ENCODE measurements at places on chromosomes 6 and 20. TPM values are rescaled to one million over a fixed set of nuclear protein-coding genes. Genes with fewer than 3 reads are reported as not detected.
A peak's percentile ranks its signal among the peaks of the same experiment; 100 is the strongest.

Gene UBE2C
- polyA plus RNA-seq, result 36.6 TPM

Gene SLC22A2
- polyA plus RNA-seq, result not detected

Gene CST4
- polyA plus RNA-seq, result not detected

Gene ADGRF4
- polyA plus RNA-seq, result not detected

Gene ASCC3
- polyA plus RNA-seq, result 29.0 TPM

Gene OPRL1
- not detected for polyA plus RNA-seq

Gene FAM83C
- 0.27 TPM for polyA plus RNA-seq

Gene GCM1
- polyA plus RNA-seq, result not detected

Gene SFTA2
- 1.6 TPM for polyA plus RNA-seq

Gene PKIB
- 50.3 TPM for polyA plus RNA-seq

Gene PBOV1
- polyA plus RNA-seq, result not detected

Gene C6orf163
- 2.5 TPM for polyA plus RNA-seq

Gene TMEM200A
- 49.0 TPM for polyA plus RNA-seq

DNA sequence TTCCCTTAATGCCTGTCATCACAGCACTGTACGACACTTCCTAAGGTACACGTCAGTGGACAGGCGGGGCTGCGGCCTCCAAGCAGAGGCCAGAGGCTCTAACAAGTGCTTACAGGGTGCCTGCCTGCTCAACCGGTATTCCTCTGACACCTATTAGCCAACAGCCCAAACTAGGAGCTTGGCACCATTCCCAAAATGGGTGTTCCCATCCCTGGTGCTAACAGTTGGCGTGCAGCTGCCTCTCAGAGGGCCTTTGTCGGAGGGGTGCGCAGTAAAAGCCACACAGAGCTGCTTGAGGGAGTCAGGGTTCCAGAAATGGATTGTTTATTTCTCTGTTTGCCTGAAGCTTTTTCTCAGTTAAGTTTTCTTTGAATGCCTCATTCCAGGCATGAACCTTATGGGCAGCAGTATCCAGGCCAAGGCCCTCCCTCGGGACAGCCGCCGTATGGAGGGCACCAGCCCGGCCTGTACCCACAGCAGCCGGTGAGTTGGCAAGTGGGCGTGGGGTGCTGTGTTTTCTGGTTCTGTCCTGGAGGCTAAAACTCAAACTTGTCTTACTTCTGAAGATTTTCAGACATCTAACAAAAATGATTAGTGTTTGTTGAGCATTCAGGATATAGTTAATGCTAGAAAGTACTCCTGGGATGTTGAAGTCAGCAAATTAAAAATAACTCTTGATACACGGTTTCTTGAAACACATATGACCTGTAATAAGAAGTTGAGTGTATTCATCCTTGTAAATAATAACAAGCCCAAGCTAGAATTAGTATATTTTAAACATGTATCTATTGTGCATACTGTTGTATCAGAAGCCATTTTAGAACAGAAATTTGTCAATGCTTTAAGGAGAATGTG lies 124.7 kb downstream of the TMEM242 start:
- no peak overlapping the region for H3K4me3 ChIP-seq
- peak overlapping the region; percentile 81 for H3K27ac ChIP-seq
- H3K4me1 ChIP-seq, result no peaks in the 10 kb centered on the region

GRCh38 chr6:38015341-38015740 lies 195.8 kb downstream of the ZFAND3 start:
- no peak overlapping the region for H3K4me3 ChIP-seq
- no peak for DNase-seq
- peaks cover 2% of the 10 kb centered on the region for H3K4me1 ChIP-seq
- H3K36me3 ChIP-seq, result no peaks in the 10 kb centered on the region
- H3K27me3 ChIP-seq, result no peaks in the 10 kb centered on the region

GRCh38 chr6:159044899-159045727 lies at the start of gene TAGAP:
TAGAP (minus strand) TSS chr6:159044991; CDS start chr6:159044146, 845 bp downstream.
- peak within 1 kb of the TSS; percentile 43 for H3K27ac ChIP-seq
- peak within 1 kb of the TSS; percentile 66 for H3K4me3 ChIP-seq
- no peaks in the 10 kb centered on the region for H3K27me3 ChIP-seq
- peak; percentile 17 for DNase-seq

DNA sequence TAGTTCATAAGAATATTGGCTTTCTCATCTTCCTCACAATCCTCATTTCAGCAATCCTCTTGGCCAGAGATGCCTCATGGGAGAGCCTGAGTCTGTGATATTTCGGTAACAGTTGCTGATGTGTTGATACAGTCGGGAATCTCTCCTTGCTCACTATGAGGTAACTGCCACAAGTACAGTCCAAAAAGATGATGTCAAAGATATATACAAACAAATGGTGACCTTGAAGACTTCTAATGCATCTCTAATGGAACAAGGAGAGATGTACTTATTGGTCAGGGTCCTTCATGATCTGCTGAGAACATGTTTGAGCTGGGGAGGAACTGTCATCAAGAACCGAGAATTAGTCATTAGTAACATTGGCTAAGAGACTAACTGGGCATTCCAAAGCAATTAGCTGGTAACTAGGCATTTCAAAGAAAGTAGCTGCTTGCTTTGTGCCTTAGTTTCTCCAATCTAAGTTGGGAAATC lies 56.1 kb downstream of the FILIP1 start:
- H3K27me3 ChIP-seq, result no peaks in the 10 kb centered on the region
- DNase-seq, result no peak
- H3K4me3 ChIP-seq, result no peak overlapping the region
- H3K36me3 ChIP-seq, result no peaks in the 10 kb centered on the region
- no peak overlapping the region for H3K27ac ChIP-seq
- H3K4me1 ChIP-seq, result no peaks in the 10 kb centered on the region

GRCh38 chr6:30979690-30980089 lies 3.8 kb upstream of the MUC21 start:
- peaks cover 4% of the 10 kb centered on the region for H3K4me1 ChIP-seq
- H3K4me3 ChIP-seq, result no peak overlapping the region

DNA sequence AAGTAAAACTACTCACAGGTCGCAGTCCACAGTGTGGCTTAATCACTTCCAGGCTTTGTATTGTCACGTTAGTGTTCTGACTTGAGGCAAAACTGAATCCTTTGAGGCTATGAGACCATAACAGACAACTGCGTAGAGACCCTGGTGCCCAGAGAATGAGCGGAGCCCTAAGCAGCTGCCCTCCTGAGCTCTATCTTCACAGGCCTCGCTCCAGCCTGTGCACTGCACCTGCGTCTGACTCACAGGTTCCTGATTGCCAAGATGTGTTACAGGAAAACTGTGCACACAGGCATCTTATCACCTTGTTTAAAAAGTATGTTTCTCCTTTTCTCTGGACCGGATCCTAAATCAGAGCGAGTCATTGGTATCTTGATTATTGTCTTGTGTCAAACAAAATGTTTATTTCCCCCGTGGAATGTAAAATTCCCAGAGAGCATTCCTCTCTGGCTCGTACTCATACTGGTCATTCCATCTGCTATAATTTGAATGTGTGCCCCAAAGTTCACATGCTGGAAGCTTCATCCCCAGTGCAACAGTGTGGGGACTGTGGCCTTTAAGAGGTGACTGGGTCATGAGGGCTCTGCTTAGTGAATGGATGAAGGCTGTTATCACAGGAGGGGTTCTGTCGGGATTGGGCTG lies 25.7 kb downstream of the PRR18 start:
- no peak overlapping the region for H3K4me3 ChIP-seq
- H3K4me1 ChIP-seq, result no peaks in the 10 kb centered on the region
- H3K36me3 ChIP-seq, result no peaks in the 10 kb centered on the region
- peak; percentile 27 for DNase-seq
- no peaks in the 10 kb centered on the region for H3K27me3 ChIP-seq

DNA sequence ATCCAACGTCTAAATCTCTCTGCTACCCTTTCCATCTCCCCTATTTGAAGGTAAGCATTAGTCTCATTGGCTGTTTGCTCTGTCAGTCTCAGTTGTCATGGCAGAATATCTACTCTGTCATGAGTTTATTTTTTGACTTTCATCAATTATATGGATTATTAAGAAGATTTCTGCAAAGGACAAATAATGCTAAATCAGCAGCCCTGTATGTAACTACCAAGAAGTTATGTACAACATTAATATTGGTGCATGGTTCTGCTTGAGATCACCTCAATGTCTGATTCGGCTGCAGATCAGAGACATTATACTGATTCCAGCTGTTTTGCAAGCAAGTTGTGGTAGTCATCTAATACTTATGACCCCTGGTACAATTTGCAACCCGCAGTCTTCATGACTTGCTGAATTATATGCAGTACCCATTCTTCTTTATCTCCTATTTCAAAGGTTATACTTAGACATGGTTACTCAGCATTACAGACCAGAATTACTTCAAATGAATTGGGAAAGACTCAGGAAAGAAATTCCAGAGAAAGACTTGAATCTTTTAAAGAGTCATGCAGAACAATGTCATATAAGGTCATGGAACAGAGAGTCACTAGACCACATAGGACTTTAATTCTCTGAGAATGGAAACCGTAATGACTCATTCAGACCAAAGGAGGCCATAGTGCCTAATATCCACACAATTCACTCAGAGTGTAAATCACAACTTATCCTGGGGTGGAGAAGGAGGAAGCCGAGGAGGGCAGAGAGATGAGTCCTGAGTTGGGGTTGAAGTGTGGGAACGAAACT lies 201.4 kb downstream of the IBTK start:
- DNase-seq, result no peak
- no peak overlapping the region for H3K4me3 ChIP-seq
- H3K27me3 ChIP-seq, result no peaks in the 10 kb centered on the region
- H3K27ac ChIP-seq, result no peak overlapping the region
- H3K4me1 ChIP-seq, result no peaks in the 10 kb centered on the region

- no peak overlapping the region for H3K27ac ChIP-seq
- no peaks in the 10 kb centered on the region for H3K4me1 ChIP-seq
- DNase-seq, result peak; percentile 61
- no peaks in the 10 kb centered on the region for H3K36me3 ChIP-seq
- no peak overlapping the region for H3K4me3 ChIP-seq
These were observed 10.9 kb downstream of the BANF2 start for GRCh38 chr20:17710379-17711266.

DNA sequence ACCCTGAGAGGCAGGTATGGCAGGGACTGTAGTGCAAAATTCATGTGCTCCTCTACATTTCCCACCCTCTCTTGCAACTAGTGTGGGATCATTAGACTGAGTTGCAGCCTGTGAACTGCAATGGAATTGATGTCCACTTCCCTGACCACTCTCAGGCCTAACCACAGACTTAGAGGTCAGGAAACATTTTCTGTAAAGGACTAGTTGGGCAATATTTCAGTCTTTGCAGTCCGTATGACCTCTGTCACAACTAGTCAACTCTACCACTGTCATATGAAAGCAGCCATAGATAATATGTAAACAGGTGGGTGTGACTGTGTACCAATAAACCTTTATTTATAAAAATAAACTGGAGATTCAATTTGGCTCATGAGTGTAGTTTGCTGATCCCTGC lies 134.4 kb upstream of the TOP1 start:
- peaks cover 3% of the 10 kb centered on the region for H3K27me3 ChIP-seq
- H3K4me3 ChIP-seq, result no peak overlapping the region
- no peak overlapping the region for H3K27ac ChIP-seq
- no peaks in the 10 kb centered on the region for H3K4me1 ChIP-seq
- H3K36me3 ChIP-seq, result no peaks in the 10 kb centered on the region

- DNase-seq, result peak; percentile 12
- no peaks in the 10 kb centered on the region for H3K36me3 ChIP-seq
- H3K4me3 ChIP-seq, result no peak overlapping the region
- no peaks in the 10 kb centered on the region for H3K4me1 ChIP-seq
- H3K27me3 ChIP-seq, result no peaks in the 10 kb centered on the region
- H3K27ac ChIP-seq, result no peak overlapping the region
These were observed 63.5 kb downstream of the SLC2A10 start for GRCh38 chr20:46772901-46773300.

- H3K27me3 ChIP-seq, result no peaks in the 10 kb centered on the region
- no peak for DNase-seq
- peaks cover 20% of the 10 kb centered on the region for H3K4me1 ChIP-seq
These were observed 1.4 kb downstream of the PREP start for GRCh38 chr6:105401247-105402089.

DNA sequence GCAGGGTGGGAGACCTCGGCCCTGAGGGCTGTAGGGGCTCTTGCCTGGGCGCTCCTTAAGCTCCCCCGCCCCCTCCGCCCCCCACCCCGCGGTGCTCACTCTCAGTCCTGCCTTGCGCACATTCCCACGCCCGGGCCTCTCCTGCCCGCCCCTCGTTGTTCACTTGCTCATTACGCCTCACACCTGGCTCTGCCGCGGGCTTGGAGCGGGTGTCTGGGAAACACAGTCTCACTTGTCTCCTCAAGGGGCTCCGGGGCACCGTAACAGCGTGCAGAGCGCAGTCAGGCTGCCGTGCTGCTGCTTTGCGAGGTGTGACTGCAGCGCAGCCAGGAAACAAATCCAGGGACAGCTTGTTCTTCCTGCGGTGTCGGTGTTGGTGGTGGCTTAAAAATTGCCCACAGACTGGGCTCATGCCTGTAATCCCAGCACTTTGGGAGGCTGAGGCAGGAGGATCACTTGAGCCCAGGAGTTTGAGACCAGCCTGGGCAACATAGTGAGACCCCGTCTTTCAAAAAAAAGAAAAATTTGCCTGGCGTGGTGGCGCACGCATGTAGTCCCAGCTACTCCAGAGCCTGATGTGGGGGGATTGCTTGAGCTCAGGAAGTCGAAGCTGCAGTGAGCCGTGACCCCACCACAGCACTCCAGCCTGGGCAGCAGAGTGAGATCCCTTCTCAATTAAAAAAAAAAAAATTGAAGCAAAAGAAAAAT lies 4.6 kb downstream of the NPBWR2 start:
- no peak overlapping the region for H3K4me3 ChIP-seq
- H3K27me3 ChIP-seq, result peaks cover 8% of the 10 kb centered on the region
- H3K36me3 ChIP-seq, result no peaks in the 10 kb centered on the region
- H3K27ac ChIP-seq, result no peak overlapping the region

- H3K4me1 ChIP-seq, result no peaks in the 10 kb centered on the region
- no peak overlapping the region for H3K27ac ChIP-seq
- H3K27me3 ChIP-seq, result no peaks in the 10 kb centered on the region
These were observed 131.0 kb downstream of the DOK5 start for GRCh38 chr20:54606380-54606779.

GRCh38 chr20:16313917-16314316 lies 259.3 kb downstream of the KIF16B start:
- H3K36me3 ChIP-seq, result peaks cover 3% of the 10 kb centered on the region
- H3K4me1 ChIP-seq, result no peaks in the 10 kb centered on the region
- H3K27ac ChIP-seq, result no peak overlapping the region
- H3K27me3 ChIP-seq, result no peaks in the 10 kb centered on the region
- H3K4me3 ChIP-seq, result no peak overlapping the region

- peak overlapping the region; percentile 75 for H3K27ac ChIP-seq
- no peaks in the 10 kb centered on the region for H3K36me3 ChIP-seq
- H3K4me3 ChIP-seq, result peak overlapping the region; percentile 41
These were observed 2.1 kb upstream of the NRN1 start for GRCh38 chr6:6008648-6009421.

- no peak for DNase-seq
- no peak overlapping the region for H3K27ac ChIP-seq
- H3K36me3 ChIP-seq, result peaks cover 19% of the 10 kb centered on the region
- H3K27me3 ChIP-seq, result no peaks in the 10 kb centered on the region
These were observed 52.4 kb upstream of the IPCEF1 start for GRCh38 chr6:154408891-154409500.

GRCh38 chr6:117916483-117916882 lies 9.4 kb downstream of the SLC35F1 start:
- no peak overlapping the region for H3K4me3 ChIP-seq
- no peak overlapping the region for H3K27ac ChIP-seq
- H3K4me1 ChIP-seq, result no peaks in the 10 kb centered on the region
